Activated effector memory CD4-positive, alpha-beta T cell treated with anti-CD3 and anti-CD28 coated beads, Interleukin-2, amount 50 U/mL, for 16 hours (primary cell): ENCODE measurements at places on chromosomes 5 and 9.

DNA sequence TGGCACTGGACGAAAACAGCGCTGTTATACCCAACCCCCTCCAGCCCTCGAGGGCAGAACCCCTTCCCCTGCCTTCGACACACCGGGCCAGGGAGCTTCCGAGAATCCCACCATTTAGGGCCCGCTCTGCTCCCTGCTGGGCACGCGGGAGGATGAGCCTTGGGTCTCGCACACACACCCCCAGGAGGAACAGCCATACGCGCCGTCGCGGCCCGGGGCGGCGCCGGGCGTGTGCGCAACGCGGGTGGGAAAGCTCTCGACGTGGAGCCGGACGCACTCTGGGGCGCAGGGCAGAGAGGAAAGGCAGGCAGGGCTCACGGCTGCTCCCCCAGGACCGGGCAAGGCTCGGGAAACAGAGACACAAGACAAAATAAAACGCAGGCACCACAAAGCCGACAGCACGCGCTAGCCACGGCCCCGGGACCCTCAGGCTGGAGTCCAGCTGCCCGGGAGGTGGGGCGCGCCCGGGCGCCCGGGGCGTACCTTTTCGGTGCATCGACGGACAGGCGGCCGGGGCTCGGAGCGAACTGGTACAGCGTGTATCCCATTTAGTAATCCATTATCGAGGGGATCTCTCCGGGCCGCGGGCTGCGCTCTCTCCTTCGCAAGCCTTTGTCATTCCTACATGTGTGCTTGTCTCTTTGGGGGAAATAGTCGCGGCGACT lies 789 bp downstream of the SEMA6A start:
- DNase-seq: no peak

DNA sequence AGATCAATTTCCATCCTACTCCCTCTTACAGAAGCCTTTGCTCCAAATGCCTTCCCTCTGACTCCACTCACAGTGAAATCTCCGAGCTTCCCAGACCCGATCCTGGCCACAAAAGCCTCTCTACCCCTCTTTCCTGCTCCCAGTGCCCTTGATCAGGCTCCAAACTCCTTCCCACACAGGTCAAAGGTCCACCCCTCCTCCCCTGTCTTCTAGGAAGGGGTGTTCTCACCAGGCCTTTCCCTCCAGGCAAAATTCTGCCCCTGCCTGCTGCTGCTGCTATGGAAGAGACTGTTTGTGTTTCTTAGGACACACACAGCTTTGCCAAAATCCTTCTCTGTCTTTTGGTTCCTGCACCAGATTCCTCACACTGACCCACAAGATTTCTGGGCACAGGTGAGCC lies 85.8 kb upstream of the ALDH1A1 start:
- DNase-seq: no peak

GRCh38 chr9:36102742-36103495 lies 33.6 kb upstream of the GLIPR2 start:
- DNase-seq: peak; percentile 95

DNA sequence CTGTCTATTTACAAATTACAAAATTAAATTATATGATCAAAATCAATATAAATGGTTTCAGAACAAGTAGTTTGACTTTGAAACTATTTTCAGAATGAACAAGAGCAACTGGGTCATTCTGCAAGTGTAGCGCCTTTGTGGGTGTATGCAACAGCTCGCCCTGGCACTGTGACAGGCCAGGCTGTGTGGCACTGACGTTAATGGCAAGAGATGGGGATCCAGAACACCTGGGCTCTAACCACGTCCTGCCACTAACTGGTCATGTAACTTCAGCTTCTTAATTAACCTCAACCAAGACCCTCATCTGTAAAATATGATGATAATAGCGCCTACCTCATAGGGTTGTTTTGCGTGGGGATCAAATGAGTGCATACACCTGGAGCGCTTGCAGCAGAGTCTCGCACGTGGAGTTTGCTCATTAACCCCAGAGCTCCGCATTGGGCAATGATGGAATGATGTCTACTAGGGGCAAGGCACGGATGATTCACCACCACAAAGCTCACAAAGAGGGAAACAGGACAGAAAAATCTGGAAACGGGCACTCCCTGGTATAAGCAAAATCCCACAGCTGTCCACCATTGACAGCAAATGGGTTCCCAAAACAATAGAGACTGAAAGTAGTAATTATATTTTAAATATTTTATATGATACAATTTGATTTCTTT lies 639.4 kb downstream of the SEMA5A start:
- no peak for DNase-seq

DNA sequence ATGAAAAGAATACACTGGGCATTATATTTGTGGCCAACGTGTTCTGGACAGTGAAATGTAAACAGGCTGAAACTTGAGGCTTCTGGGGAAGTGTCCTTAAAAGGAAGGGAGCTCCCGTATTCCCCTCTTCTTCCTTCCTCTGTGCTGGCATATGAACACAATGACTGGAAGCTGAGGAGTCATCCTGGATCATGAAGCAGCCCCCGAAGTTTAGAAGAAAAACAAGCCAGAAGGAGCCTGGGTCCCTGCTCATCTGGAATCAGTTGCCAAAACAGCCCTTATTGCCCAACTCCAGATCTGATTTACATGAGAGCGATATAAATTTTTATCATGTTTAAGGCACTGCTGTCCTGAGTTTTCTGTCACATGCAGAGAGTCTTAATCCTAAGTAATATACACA lies 65.4 kb upstream of the SLC1A1 start:
- DNase-seq: no peak

DNA sequence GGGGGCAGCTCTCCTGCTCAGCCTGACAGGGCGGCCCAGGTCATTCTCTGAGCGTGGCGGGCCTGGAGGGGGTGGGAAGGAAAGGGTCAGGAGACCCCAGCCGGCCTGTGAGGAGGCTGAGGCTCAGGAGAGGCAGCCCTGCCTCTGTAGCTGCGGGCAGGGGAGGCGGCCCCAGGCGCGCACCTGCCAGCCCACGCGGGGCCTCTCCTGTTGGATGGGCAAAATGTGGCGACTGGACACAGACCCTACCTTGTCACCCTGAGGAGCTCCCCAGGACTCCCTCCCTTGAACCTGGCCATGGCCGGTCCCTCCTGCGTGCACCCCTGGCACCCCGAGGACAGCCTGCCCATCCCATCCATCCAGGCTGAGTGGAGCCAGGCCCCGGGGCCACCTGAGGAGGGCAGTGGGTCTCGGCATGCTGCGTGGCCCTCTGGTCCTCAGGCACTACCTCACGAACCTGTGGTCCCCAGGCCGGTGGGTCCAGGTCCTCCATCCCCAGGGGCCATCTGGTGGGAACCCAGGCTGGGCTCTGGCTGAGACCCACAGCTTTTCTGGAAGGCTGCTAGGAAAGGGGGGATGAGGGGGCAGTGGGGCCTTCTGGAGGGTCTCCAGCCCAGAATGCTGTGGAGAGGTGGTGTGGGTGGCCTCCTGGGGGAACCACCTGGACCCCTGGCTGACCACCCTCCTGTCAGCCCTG lies 15.1 kb upstream of the NRARP start:
- peak; percentile 60 for DNase-seq

- DNase-seq: no peak
Observed at GRCh38 chr9:126336736-126337325, 10.2 kb downstream of the MVB12B start.

GRCh38 chr5:39486790-39487189 lies 62.0 kb upstream of the DAB2 start:
- DNase-seq: no peak

DNA sequence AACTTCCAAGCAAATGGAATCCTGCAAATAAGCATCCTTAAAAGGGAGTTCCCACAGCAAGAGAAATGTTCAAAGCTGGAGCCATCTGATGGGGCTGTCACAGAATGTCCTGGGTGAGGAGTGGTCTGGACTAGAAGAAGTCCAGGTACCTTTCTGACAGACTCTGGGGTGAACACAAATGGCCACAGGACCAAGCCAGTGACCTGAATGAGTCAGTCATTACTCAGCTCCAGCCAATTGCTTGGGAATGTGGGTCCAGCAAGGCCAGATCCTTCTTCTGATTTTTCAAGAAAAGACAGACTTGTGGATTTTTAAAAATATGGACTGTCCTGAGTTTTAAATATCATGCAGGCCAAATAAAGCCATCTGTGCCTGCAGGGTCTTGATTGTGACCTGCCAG lies 30.1 kb downstream of the GALNT10 start:
- DNase-seq: no peak

DNA sequence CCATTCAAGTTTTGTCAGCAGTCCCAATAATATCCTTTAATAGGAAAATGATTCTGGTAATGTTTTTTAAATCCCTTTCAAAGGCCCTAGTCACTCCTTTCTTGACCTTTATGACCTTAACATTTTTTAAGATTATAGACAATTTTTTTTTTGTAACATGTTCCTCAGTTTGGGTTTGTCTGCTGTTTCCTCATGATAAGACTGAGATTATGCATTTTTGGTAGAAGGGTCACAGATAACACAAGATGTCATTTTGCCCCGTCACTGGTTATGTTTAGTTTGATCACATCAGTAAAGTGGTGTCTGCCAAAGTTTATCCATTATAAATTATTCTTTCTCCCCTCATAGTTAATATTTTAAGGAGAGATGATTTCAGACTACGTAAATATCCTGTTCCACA lies 16.0 kb upstream of the PTPDC1 start:
- no peak for DNase-seq

GRCh38 chr5:144183254-144183889 lies 12.7 kb downstream of the KCTD16 start:
- DNase-seq: no peak

DNA sequence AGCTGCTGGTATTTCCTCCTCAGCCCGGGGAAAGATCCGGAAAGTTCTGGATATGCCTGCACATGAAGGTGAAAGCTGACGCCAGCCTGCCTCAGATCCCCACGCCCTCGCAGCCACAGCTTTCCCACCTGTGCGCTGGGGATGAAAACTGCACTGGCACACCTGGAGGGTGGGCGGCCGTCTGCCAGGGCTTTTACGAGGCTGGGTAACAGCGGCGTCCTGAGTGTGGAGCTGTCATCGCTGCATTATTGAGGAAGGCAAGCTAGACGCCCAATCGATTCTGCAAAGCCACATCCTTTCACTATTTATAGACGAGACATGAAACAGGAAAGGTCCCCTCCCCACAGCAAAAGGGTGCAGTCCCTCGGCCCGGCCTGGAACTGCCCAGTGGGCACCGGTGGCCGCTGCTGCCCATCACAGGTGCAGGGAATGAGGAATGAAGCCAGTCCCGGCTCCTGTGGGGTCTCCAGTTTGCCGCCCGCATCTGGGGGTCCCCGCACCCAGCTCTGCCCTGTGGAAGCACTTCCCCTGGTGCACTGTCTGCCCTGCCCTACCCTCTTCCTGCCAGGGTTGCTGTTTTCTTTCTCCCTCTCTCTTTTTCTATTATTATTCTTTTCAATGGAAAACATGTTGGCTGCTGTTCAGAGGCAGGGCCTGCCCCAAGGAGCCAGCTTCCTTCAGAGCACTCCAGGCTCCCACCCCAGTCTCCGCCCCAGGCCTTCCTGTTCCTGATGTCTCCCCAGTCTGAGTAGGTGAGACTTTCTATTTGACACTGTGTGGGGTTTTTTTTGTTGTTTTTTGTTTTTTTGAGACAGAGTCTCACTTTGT lies 7.0 kb downstream of the NOTCH1 start:
- DNase-seq: peak; percentile 88

DNA sequence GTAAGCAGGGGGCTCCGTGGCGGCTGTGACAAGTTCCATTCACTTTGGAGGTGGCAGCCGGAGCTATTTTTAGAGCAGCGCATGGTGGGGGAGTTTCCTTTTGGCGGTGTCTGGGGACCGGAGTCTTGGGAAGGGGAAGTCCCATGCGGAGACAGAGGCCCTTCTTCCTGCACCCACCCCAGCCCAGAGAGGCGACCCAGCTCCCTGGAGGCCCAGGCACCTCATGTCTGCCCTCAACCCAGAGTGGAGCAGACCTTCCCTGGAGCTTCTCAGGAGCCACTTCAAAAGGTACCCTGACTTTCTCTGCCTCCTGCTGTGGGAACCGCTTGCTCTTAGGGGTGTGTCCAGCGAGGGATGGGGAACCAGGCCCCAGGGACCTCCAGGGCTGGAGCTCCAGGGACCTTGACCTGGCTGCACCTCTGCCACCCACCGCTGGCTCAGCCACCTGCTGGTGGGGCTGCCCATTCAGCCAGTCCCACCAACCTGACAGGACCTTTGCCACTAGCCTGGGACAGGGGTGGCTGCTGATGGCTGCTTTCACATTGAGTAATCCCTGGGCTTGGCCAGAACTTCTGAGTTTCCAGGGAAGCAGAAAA lies 34.1 kb downstream of the NEK6 start:
- DNase-seq: peak; percentile 79

GRCh38 chr9:131273146-131273855 lies 3.0 kb downstream of the FAM78A start:
- peak; percentile 71 for DNase-seq

DNA sequence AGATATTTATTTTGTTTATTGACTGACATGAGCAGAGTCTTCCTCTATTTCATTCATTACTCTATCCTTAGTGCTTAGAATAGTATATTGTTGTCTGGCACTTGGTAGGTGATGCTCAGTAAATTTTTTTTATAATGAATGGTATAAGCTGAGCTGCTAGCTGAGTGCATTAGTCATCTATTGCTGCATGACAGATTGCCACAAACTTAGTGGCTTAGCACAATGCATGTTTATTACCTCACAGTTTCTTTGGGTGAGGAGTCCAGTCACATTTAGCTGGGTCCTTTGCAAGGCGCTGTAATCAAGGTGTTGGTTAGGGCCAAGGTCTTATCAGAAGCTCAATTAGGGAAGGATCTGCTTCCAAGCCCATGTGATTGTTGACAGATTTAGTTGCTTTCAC lies 23.1 kb downstream of the SMAD5 start:
- no peak for DNase-seq

GRCh38 chr5:118967059-118967508 lies 21.3 kb downstream of the DTWD2 start:
- no peak for DNase-seq

DNA sequence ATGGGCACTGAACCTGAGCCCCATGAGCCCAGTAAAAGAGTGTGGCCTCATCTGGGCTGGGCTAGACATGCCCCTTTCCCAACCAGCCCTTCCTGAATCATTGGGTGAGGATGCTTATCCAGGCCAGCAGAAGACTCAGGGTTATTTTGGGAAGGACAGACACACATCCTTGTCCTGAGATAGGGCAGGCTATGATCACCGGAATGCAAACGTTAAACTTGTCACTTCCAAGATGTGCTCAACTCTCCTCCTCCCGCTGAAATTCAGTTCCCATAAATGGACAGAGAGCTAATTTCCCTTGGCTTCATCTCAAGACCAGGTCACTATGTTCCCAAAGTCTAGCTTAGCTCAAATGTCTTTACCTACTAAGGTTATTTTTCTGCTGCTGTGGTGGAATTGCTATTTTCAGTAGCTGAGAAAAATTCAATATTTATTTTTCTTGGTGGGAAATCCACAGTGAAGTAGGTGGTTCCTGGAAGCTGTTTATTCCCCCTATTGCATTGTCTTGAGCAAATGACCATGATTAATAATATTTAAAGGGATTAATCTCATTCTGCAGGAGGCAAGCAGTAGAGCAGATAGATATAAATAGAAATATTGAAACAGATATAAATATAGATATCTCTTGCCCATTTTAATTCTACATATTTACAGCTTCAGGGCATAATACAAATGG lies 70.0 kb downstream of the NXNL2 start:
- DNase-seq: no peak

- DNase-seq: no peak
Observed at GRCh38 chr5:67381236-67381880, 184.8 kb upstream of the CD180 start.
